EL (cell line): ENCODE measurements at places on chromosomes 4 and X.

DNA sequence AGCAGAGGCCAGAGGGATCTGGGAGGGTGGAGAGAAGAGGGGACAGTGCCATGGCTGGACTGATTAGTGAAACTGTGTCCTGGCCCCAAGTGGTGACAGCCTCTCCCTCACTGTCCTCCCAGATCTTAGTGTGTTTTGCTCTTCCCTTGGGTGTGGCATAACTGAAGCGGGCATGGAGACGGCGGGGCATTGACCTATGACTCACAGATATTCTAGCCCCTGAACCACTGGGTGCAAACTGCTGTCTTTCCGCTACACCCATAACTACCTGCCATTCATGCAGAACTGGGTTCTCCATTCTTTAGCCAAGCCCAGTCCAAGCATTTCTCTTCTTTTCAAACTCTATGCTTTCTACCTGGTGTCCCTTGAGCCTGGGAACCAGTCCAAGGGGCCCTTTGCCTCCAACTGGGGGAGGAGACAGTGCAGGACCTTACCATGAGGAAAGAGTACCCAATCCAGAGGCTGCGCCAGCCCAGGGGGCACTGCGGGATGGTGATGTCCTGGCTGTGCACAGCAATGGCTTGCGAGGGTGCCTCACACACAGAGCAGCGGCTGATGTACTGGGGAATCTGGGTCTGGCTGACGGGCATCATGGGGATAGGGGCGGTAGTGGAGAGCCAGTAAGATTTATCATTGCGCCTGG lies 67.6 kb downstream of the ATG4A start:
- no peak for DNase-seq

DNA sequence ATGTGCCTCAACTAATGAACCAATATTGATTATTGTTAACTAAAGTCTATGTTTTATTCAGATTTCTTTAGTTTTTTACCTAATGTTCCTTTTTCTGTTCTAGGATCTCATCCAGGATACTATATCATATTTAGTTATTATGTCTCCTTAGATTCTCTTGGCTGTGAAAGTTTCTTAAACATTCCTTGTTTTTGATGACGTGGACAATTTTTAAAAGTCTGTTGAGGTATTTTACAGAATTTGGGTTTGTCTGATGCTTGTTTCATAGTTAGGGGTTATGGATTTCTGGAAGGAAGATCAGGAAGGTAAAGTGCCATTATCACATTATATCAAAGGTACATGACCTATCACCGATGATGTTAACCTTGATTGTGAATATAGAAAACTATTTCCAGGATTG lies 18.2 kb upstream of the MCTS1 start:
- DNase-seq = no peak

DNA sequence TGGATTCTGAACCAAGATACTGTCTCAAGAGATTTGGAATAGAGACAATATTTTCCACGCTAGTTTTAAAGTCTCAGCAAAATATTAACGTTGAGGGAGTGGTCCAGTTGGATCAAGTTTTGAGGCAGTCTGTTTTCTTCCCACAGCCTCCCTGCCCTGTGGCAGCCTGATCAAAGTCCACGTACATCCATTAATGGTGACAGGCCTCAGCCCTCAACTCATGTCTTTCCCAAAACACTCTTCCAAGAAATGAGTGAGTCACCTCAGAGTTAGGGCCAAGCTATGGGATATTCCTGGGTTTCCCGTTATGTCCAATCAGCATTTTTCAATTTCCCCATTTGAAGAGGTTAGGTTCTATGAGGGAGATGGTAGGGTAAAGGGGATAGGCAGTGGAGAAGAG lies 28.5 kb downstream of the EGFL6 start:
- DNase-seq = no peak

GRCh38 chrX:71604141-71604540 lies 14.2 kb downstream of the CXCR3 start:
- DNase-seq = no peak
